ENCODE measurements at places on chromosomes 5 and 9.

GRCh38 chr5:175471628-175472027, 6.7 kb upstream of the SFXN1 start:
- peak; percentile 70 for DNase-seq

DNA sequence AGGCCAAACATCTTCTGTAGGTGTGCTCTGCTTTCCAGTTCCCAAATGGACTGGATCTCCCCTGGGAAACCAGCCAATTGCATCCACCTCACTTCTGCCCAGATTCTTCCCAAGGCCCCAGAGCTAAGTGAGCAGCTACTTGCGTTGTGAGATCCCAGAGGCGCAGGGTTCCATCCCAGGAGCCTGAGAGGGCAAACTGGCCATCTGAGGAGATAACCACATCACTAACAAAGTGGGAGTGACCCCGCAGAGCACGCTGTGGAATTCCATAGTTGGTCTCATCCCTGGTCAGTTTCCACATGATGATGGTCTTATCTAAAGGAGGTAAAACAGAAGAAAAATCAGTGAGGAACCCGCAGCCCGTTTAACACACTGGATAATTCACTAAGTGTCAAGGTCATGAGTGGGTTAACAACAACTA, 1.7 kb downstream of the RACK1 start:
- DNase-seq: no peak

GRCh38 chr5:35374584-35374983, 144.3 kb upstream of the PRLR start:
- no peak for DNase-seq

- DNase-seq: no peak
These were observed at the start of gene FST for GRCh38 chr5:53480416-53481158. FST (plus strand) TSS chr5:53480629; CDS start chr5:53480792, 163 bp downstream.

DNA sequence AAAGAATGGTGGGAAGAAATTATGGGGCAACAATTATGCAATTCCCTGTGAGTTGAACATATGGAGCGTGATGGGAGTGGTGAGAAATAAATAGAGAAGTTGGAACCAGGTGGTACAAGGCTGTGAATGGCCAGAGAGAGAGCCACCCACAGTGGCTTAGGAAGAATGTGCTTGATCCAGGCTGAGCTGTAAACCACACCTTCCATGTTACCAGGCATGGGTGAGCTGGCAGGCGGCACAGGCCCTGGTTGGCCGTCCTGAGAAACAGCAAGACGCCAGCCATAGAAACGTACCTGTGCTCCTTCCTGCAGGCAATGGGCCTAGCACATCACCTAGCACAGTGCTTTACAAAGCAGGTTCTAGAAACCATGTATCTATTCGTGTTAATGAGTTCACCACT, 74.3 kb downstream of the EPB41L4B start:
- DNase-seq: no peak

GRCh38 chr5:143011585-143011984, 241.4 kb downstream of the ARHGAP26 start:
- DNase-seq: no peak

DNA sequence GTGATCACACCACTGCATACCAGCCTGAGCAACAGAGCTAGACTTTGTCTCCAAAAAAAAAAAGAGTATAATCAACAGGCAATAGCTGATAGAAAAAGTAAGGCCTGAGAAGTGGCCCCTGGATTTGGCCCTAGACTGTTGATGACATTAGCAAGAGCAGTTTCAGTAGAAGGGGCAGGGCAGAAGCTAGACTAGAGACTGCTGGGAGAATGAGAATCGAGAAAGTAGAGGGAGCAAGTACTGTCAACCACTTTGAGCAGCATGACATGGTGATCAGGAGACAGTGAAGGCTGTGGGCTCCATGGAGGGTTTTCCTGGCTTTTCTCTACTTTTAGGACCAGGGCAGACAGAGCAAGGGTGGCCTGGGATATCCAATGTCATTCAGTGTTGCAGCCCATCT, 34.9 kb upstream of the B4GALT1 start:
- no peak for DNase-seq

- DNase-seq: peak; percentile 24
These were observed 184.3 kb downstream of the CTNND2 start for GRCh38 chr5:11719888-11720481.

DNA sequence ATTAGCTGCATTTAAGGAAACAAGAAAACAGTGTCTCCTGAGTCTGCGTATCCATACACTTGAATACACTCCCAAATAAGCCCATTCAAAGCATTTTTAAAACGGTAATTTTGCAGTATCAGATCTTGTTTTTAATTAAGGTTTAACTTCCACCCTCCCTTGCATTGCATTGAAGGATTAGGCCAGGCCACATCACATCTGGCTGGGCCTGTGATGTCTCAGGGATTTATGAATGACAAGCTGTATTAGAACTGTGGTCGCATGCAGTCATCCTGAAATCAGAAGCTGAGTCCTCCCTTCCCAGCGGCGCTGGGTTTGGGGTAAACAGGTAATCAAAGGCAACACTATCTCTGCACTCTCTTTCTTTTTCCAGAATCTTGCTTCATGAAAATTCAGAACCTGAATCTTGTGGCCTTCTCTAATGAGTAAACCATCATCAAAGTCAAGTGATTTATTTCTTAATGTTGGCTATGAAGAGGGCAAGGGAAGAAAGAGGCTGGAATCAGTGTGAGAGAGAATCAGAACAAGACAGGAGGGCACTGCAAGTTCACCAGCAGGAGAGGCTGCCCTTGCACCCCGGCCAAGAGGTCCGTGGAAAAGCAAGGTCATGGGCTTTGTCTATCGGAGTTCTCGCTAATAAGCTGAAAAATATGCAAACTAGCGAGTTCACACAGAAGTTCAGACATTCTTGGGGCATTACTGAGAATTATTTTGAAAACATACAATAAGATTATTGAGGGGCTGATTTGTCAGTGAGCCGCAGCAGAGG, 80.0 kb upstream of the ZSWIM6 start:
- no peak for DNase-seq

DNA sequence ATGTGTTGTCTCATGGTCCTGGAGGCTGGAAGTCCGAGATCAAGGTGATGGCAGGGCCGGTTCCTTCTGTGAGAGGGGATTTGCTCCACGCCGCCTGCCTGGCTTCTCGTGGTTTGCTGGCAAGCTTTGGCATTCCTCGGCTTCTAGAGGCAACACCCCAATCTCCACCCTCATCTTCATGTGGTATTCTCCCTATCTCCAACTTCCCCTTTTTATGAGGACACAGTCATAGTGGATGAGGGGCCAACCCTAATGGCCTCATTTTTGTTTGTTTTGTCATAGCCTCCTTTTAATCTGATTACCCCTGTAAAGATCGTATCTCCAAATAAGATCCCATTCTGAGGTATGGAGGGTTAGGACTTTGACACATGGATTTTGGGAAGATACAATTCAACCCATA, 41.7 kb upstream of the CLK4 start:
- no peak for DNase-seq

DNA sequence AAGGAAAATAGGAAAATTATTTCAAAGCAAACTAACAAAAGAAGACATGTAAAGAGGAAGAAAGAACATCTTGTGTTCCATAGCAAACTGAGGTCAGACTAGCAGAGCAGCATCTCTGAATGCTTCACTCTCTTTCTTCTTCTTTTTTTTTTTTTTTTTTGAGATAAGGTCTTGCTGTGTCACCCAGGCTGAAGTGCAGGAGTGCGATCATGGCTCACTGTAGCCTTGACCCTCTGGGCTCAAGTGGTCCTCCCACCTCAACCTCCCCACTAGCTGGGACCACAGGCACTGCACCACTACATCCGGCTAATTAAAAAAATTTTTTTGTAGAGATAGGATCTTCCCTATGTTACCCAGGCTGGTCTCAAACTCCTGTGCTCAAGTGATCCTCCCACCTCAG, 36.6 kb downstream of the MELK start:
- DNase-seq: no peak

GRCh38 chr9:76562511-76562911, 103.5 kb downstream of the GCNT1 start:
- no peak for DNase-seq

- peak; percentile 47 for DNase-seq
These were observed 5.1 kb downstream of the CAMK4 start for GRCh38 chr5:111229221-111229835.

DNA sequence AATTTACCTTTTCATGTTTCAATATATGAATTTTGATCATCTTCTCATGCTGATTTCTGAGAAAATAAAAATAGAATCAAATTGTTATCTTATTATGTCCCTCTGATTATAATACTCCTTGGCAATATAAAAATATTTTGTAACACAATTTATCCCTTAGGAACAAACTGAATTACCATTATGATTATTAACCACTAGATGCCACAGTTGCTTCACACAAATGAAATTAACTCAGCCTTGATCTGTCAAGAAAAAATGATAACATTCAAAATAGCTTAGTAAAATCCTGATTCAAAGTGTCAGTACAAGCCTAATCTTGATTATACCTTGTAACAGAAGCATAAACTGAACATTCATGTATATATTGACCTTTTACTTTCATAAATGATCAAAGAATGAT, 4.8 kb upstream of the CHSY3 start:
- no peak for DNase-seq

- DNase-seq: no peak
These were observed 127.8 kb upstream of the PAM start for GRCh38 chr5:102627315-102627714.

DNA sequence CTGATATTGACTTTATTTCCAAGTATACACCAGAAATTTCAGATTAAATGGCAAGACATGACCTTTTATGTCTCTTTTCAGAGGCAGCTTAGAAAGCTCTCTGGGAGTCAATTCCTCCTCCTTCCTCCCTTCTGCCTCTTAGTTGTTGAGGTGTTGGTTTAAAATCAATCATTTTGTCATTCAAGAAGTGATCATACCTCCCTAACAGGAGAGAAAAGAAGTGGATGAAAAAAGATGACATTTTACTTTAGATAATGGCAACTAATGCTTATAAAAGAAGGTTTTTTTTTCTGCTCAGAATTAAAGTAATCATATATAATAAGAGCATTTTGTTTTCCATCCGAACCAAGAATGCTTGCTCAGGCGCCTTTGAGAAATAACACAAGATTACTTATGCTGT, 448.7 kb downstream of the CTNND2 start:
- no peak for DNase-seq

DNA sequence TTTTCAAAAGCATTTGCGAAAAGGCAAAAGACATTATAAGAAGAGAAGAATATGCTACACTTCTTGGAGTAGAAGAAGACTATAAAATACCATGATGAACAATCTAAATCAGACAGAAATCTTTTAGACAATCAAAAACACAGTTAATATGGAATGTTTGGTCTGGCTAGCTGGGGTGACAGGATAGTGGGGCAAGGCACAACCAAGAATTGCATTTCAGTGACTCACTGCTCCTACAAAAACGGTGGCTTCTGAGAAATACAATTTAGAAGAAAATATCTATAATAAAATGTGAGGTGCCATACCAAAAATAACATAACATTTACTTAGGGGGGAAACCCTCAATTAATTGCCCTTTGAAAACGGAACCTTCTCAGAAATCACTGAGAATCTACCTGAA, 363.4 kb downstream of the NPR3 start:
- DNase-seq: no peak
